ENCODE measurements at places on chromosomes 1 and 21. TPM values are rescaled to one million over a fixed set of nuclear protein-coding genes. Genes with fewer than 3 reads are reported as not detected.

DNA sequence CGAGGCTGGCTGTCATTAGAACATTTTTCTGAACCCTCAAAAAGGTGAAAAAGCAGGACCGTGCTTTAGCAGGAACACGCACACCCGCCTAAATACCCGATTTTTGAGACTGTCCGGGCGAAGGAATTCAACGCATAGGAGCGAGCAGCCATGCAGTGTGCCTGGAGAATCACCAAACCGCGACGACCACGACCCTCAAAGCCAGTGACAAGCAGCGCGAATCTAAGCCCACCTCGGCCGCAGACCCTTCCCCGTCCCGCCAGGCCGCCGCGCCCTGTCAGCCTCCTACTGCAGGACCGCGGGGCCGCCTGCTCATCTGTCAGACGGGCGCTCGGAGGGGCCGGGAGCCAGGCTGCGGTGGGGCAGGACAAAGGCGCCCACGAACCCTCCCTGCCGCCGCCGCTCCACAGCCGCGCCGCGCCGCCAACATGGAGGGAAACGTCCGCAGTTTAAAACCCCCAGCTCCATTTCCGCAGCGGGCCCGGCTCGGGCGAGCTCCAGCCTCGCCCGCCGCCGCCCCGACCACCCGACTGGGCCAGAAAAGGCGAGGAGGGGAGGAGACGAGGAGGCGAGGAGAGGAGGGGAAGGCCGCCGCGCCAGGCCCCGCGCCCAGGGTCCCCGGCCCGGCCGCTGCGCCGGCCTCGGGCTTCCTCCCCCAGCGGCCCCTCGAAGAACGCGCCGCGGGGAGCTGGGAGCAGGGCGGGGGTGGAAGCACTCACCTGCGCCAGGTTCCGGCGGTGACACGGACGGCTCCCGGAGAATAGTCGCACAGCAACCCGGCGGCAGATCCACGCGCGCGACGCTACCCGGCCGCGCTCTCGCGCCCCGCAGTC lies at the start of gene LBR:
TSS of gene LBR (minus strand) at position 804 of the 833 bp plus-strand sequence. CDS start 3,963 bp downstream, outside the sequence.
- peak; percentile 49 for DNase-seq
- H3K4me1 ChIP-seq: peaks cover 39% of the 10 kb centered on the region
- H3K27ac ChIP-seq: peak within 1 kb of the TSS; percentile 93
- no peaks in the 10 kb centered on the region for H3K36me3 ChIP-seq

DNA sequence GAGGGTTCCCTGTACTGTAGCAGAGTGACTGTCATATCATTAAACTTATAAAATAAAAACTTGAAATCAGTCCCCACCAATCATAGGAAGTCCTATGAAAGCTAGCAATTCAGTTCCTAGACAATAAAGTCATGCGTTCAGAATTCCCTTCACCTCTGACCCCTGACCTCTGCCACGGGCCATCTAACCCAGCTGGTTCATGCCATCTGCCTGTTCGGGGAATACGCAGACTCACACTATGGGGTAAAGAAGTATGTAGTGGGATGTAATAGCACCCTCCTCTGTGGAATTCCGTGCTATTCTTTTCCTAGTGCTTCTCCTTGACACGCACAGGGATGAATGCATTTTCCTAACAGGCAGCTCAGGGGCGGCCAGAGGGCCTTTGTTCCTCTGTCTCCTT lies 2.1 kb downstream of the GSTM4 start:
- H3K27me3 ChIP-seq: no peaks in the 10 kb centered on the region
- no peaks in the 10 kb centered on the region for H3K36me3 ChIP-seq
- DNase-seq: no peak
- no peak overlapping the region for H3K4me3 ChIP-seq
- no peak overlapping the region for H3K27ac ChIP-seq

DNA sequence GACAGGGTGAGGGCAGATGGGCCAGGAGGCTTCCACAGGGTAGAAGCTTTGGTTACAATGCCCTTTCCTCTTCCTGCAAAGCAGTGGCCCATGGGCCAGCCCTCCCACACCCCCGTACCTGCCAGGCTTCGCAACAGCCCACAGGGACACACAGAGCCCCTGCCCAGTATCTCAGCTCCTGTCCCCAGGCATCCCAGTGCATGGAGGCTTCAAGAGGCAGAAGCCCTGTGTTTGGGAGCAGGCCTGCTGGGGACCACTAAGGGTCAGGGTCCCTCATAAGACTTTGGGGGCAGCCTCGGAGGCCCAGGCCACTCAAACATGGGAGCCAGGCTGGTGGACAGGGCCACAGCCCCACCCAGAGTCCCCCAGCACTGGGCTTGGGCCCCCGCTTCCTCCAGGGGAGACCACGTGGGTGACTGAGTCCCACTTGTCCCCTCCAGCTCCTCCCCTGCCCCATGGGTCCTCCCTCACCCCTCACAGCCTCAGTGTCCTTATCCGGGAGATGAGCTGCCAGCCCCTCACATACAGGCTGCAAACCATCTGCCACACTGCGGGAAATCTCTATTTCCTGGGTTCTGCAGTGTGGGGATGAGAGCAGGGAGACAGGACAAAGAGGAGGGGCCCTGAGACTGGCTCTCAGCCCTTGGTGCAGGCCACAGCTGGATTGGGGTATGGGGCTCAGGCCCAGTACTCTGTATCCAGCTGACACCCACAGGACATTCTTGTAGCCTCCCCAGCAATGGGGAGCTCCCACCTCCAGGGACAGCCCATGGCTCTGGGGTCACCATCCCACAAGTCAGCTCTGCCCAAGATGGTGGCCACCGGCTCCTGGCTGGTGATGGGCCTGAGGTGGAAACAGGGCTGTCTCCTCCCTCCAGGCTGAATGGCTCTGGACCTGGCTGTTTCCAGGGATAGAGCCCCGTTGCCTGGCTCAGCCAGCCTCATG lies 50.7 kb downstream of the WNT9A start:
- H3K27ac ChIP-seq: no peak overlapping the region
- H3K27me3 ChIP-seq: no peaks in the 10 kb centered on the region
- DNase-seq: peak; percentile 6

DNA sequence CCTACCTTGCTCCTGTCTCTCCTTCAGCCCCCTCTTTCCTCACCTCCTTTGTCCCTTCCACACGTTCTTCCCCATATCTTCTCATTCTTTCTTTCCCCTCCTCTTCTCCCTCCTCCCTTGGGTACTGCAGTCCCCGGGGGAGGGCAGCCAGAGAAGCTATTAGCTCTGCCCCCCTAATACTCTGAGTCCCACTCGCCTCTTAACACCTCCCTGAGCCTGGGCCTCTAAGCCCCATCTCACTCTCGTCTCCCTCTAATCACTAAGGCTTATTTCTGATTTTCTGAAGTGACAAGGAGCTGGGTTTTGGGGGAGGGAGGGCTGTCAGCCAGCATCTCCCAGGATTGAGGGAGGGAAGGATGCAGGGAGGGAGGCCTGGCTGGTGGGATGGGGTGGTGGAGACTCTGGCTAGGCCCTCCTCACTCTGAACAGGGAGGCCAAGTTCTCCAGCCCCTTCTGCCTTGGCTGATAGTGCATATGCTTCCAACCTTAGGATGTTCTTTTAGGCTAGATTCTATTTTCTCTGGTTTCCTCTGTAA lies 25.6 kb upstream of the DMBX1 start:
- H3K36me3 ChIP-seq: no peaks in the 10 kb centered on the region
- no peaks in the 10 kb centered on the region for H3K27me3 ChIP-seq
- H3K27ac ChIP-seq: no peak overlapping the region
- peaks cover 17% of the 10 kb centered on the region for H3K4me1 ChIP-seq
- no peak overlapping the region for H3K4me3 ChIP-seq

- peak overlapping the region; percentile 44 for H3K4me3 ChIP-seq
- peak overlapping the region; percentile 97 for H3K27ac ChIP-seq
- H3K36me3 ChIP-seq: no peaks in the 10 kb centered on the region
- peaks cover 50% of the 10 kb centered on the region for H3K4me1 ChIP-seq
Measured at GRCh38 chr1:46303872-46304326, 401 bp downstream of the UQCRH start.

DNA sequence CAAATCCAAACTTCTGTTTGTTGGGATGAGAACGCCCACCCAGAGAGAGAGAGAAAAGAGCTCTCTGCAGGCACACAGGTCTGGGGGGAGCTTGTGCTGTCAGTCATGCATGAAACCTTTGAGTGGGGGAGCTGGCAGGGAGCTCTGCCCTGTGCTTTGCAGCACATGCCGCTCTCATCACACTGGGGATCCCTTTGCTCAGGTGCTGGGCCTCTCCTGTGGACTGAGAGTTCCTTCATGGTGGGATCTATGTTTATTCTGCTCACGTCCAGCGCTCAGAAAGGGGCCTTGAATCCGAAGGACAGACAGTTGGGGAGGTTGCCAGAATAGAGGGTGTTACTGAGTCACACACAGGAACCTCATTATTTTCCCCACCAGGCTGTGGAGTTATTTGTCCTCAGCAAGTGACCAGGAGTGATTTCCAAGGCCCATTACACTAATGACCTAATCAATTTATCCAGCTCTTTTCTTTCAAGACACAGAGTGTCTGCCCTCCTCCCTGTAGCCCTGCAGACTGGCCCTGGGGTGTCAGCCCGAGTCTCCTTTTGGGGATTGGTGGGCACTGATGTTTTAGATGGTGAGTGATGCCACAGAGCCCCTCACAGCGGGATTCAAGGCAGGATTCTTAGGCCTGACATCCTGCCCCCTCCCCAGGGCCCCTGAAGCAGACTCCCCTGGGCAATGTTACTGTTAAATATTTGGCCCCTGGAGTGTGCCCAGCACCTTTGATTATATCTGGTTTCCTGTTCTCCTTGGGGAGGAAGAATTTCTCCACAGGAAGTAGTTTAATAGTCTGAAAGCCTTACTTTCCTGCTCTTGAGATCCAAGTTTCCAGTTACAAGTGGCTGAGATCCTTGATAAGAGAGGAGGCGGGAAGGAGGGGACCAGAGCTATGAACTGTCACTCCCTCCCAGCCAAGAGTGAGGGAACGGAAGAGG lies 22.3 kb downstream of the MYBPH start:
- no peaks in the 10 kb centered on the region for H3K36me3 ChIP-seq
- no peak for DNase-seq
- no peak overlapping the region for H3K4me3 ChIP-seq
- no peaks in the 10 kb centered on the region for H3K27me3 ChIP-seq

- H3K4me3 ChIP-seq: no peak overlapping the region
- DNase-seq: no peak
- peaks cover 26% of the 10 kb centered on the region for H3K4me1 ChIP-seq
- H3K27ac ChIP-seq: no peak overlapping the region
- H3K27me3 ChIP-seq: no peaks in the 10 kb centered on the region
- H3K36me3 ChIP-seq: no peaks in the 10 kb centered on the region
Measured at GRCh38 chr1:64246294-64246917, 43.0 kb downstream of the UBE2U start.

DNA sequence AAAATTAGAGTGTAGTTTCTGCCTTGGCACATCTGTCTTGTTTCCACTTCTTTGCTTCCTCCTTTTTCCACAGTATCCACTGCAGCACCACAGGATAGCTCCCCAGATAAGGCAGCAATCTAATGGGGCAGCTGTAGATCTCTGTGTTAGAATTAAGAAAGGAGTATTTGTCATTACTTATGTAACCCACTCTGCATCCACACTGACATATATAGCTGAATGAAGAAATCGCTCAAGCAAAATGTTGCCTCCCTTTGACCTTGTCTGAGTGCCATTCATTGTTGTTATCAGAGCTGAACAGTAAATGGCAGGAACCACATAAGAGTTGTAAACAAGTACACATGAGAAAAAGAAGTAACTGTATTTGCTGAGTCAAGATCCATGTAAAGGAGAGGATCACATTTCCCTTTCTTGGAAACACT lies 45.9 kb upstream of the DPH5 start:
- H3K4me3 ChIP-seq: no peak overlapping the region
- no peak for DNase-seq
- H3K27me3 ChIP-seq: no peaks in the 10 kb centered on the region
- no peak overlapping the region for H3K27ac ChIP-seq
- H3K4me1 ChIP-seq: no peaks in the 10 kb centered on the region
- no peaks in the 10 kb centered on the region for H3K36me3 ChIP-seq

- DNase-seq: no peak
- no peak overlapping the region for H3K4me3 ChIP-seq
- no peaks in the 10 kb centered on the region for H3K27me3 ChIP-seq
- no peak overlapping the region for H3K27ac ChIP-seq
- H3K4me1 ChIP-seq: peaks cover 19% of the 10 kb centered on the region
Measured at GRCh38 chr1:233675893-233676292, 62.0 kb downstream of the KCNK1 start.

- H3K4me1 ChIP-seq: no peaks in the 10 kb centered on the region
- no peak for DNase-seq
- H3K36me3 ChIP-seq: no peaks in the 10 kb centered on the region
- no peak overlapping the region for H3K27ac ChIP-seq
Measured at GRCh38 chr1:198491596-198491995, 48.9 kb downstream of the ATP6V1G3 start.

DNA sequence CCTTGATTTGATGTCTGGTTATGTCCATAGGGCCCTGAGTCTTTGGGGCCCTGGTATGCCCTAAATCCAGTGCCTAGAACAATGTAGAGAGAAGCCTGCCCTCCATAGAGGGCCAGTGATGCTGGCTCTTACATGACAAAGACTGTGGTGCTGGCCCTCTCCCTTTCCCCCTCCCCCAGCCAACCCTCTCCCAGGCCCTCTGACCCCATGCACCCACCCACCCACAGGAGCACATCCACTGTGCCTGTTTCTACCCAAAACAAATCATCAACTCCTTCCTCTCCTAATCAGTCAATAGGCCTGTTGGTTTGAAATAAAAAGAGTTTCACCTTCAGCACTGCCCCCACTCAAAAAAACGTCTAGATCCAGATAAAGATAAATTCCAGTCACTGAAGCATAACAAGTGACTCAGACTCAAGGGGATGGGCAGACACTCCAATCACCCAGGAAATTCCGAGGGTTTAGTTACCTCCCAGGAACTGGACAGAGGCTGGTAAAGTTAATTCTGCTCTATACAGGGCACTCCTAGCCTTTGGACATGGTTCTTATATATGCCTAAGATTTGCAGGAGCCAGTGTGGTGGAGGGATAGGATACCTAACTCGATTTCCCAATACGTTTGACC lies 144.8 kb upstream of the VANGL1 start:
- no peaks in the 10 kb centered on the region for H3K27me3 ChIP-seq
- H3K36me3 ChIP-seq: no peaks in the 10 kb centered on the region
- H3K4me3 ChIP-seq: no peak overlapping the region
- H3K4me1 ChIP-seq: no peaks in the 10 kb centered on the region
- H3K27ac ChIP-seq: no peak overlapping the region
- DNase-seq: no peak

- H3K4me1 ChIP-seq: peaks cover 60% of the 10 kb centered on the region
- H3K27me3 ChIP-seq: no peaks in the 10 kb centered on the region
- DNase-seq: no peak
- no peak overlapping the region for H3K4me3 ChIP-seq
- no peak overlapping the region for H3K27ac ChIP-seq
Measured at GRCh38 chr1:9454494-9455066, 84.7 kb upstream of the SLC25A33 start.

- no peaks in the 10 kb centered on the region for H3K36me3 ChIP-seq
- no peak overlapping the region for H3K27ac ChIP-seq
- peaks cover 21% of the 10 kb centered on the region for H3K4me1 ChIP-seq
- no peaks in the 10 kb centered on the region for H3K27me3 ChIP-seq
Measured at GRCh38 chr1:40928699-40929098, 50.8 kb upstream of the CTPS1 start.

- H3K27me3 ChIP-seq: no peaks in the 10 kb centered on the region
- H3K4me3 ChIP-seq: no peak overlapping the region
- no peaks in the 10 kb centered on the region for H3K36me3 ChIP-seq
Measured at GRCh38 chr21:38221594-38221993, 35.2 kb upstream of the KCNJ15 start.

The CFAP74 gene
- total RNA-seq: under 0.01 TPM

The AGBL4 gene
- total RNA-seq: 0.33 TPM
